ENCODE measurements at places on chromosomes 12 and 14.

DNA sequence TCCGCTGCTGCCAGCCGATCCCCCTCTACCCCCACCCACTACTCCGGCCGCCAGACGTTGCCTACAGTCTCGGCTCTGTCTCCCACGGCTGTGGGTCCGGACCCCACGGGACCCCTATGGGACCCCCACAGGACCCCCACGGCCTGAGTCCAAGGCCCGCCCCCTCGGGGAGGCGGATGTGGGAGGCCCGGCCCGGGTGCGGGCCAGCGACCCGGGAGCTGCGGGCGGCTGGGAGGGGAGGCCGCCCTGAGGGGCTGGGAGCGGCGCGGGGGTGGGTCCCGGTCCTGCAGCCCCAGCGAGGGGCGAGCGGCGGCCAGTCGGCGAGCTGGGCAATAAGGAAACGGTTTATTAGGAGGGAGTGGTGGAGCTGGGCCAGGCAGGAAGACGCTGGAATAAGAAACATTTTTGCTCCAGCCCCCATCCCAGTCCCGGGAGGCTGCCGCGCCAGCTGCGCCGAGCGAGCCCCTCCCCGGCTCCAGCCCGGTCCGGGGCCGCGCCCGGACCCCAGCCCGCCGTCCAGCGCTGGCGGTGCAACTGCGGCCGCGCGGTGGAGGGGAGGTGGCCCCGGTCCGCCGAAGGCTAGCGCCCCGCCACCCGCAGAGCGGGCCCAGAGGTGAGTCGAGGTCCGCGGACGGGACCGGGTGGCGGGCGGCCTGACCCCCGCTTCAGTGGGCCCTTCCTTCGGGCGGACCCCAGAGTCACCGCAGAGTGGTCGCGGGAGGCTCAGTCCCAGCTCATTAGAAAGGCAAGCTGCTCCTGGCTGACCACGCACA lies at the start of gene ACVRL1:
ACVRL1 (plus strand) TSS at position 422 of the 773 bp plus-strand sequence. CDS start 4,971 bp downstream, outside the sequence.
- no peak for DNase-seq

- DNase-seq, result no peak
Observed at GRCh38 chr12:44357494-44357893, 518.6 kb downstream of the NELL2 start.

DNA sequence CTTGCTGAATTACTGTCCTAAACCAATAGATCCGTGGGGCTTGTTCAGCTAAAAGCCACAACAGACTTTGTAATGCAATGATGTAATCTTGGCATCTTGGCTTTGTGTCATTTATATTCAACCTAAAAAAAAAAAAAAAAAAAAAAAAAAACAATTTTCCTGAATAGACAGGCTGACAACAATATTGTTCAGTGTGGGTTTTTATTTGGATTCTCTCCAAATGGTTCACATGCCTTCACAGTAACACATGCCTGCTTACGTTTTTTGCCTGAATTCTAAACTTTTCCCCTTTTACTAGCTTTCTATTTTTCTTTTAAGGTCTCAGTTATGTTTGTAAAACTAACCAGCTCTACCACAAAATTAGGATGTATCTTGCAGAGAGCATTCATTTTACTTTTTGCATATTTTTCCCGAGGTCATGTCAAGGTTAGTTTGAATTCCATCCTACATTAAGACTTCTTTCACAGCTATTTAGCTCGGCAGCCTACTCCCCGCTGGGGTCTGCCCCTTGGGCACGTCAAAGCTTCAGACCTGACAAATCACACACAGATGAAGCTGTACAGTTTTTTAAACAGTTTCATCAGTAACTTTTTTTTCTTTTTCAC lies 213.7 kb upstream of the NPAS3 start:
- peak; percentile 70 for DNase-seq

DNA sequence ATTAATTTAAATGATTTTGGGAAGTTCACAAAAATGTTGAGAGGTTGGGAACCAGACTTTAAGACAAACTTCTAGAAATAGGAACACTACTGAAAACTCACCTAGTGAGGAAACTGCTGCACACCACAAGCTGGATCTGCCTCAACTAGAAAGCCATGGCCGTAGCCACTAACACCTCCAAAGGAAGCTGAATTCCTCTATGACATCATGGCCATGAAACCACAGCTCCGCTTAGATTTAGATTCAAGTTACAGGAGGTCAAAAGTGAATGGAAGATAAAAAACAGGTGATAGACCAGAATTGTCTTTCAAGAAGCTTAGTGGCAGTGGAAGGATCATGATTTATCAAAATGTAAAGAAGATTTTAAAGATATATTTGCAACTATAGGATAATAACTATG lies 208.8 kb upstream of the ALG10 start:
- no peak for DNase-seq

GRCh38 chr14:91883753-91884152 lies 16.4 kb upstream of the TC2N start:
- DNase-seq, result no peak

- no peak for DNase-seq
Observed at GRCh38 chr12:100688451-100688864, 106.1 kb upstream of the ANO4 start.

DNA sequence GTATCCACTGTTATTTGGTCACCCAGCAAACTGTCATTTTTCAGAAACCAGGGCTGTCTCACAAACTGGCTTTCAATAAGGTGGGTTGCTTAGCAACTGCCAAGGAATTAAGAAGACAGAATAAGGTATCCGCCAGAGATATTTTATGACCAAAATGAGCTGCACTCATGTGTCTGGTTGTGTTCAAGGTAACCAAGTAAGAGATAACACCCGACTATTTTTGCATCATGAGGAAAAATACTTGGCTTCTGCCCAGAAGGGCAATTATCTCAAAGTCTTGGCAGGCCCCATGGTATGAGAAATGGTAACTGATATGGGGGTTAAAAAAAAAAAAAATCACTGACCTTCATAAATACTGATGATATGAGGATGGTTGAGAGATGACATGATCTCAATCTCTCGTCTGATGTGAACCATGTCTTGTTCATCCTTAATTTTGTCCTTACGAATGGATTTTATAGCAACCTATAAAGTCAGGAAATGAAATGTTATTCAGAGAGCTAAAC lies 32.6 kb downstream of the NUAK1 start:
- DNase-seq, result no peak

DNA sequence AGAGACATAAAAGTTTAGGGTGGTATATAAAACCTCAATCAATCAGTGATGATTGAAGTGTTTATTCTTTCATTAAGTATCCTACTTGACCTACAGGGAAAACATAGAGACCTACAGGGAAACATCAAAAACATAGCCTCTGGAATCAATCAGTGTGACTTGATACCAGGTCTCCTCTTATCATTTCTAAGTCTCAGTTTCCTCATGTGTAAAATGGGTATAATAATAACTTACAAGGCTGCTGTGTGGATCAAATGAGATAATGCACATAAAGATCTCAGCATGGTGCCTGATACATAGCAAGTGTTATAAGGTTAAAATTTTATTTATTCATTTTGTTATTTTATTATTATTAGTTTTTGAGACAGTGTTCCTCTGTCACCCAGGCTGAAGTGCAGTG lies 22.2 kb upstream of the GNPTAB start:
- no peak for DNase-seq

DNA sequence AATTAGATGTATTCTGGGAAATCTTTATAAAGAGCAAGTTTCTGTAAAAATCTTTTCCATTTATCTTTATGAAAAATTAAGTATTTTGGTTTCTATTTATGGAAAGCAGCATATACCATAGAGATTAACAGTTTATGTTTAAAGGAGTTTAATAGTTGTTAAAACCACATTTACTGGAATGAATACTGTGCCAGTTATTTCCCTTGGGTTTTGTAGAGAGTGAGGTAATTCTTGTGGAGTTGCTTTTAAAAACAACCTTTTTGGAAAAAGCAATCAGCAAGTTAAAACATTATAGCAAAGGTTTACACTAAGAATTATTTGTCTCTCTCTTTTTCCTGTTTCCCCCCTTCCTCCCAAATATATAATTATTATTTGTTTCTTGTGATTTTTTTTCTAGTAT lies 34.9 kb downstream of the AEBP2 start:
- no peak for DNase-seq

GRCh38 chr14:87883750-87884149 lies 109.2 kb downstream of the GALC start:
- DNase-seq, result no peak

GRCh38 chr14:67875175-67876006 lies 55.8 kb downstream of the RAD51B start:
- no peak for DNase-seq

DNA sequence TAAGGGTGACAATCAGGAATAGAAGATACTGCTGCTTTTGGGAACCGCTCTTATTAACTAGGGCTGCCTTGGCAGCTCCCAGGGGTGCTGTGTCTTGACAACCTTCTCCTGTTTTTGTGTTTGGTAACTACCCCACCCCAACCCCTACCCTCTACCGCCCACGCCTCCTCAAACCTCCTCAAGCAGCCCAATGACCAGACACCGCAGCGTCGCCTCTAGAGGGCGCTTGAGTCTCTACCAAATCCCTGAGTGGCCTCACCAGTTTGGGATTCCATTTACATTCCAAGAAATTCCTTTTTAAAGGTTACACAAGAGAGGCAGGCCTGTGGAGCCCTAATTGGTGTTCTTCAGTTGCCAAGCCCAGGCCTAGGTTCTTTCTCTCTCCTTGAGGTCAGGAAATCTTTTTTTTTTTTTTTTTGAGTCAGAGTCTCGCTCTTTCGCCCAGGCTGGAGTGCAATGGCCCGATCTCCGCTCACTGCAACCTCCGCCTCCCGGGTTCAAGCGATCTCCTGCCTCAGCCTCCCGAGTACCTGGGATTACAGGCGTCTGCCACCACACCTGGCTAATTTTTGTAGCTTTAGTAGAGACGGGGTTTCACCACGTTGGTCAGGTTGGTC lies 72.4 kb upstream of the USP44 start:
- DNase-seq, result peak; percentile 80

DNA sequence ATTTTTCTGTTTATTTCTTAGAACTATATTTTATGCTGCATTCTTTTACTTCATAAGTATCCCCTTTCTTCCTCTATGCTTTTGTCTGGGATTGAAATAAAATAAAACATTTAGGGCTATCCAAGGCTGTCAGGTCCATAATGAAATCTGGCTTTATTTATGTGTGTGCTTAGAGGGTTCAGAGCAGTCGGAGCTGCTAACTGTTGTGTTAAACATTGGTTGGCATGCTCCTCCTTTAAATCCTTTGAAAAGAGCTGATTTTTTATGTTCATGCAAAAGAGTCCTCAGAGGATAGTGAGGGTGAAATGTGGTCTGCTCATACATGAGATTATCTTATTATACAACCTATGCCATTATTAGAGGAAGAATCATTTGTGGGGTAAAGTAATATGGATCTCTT lies 322.3 kb upstream of the E2F7 start:
- no peak for DNase-seq

DNA sequence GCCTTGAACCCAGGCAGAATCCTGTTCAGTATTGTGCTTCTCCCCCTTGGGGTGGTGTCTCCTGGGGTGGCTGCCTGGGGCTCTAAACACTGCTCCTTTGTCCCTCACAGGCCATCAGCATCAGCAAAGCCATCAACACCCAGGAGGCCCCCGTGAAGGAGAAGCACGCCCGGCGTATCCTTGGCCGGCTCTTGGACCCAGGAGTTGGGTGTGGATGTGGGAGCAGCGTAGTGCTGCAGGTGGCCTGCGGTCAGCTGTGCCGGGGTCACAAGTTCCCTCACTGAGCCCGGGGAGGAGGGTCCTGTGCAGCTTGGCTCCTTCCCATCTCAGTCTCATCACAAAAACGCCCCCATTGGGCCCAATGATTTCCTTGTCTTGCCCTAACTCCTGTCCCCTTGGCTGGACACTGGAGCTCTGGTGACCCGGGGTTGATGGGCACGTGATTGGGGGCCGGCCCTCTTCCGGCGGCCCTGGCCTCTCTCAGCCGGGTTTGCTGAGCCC lies 12.7 kb downstream of the HIP1R start:
- DNase-seq, result no peak

DNA sequence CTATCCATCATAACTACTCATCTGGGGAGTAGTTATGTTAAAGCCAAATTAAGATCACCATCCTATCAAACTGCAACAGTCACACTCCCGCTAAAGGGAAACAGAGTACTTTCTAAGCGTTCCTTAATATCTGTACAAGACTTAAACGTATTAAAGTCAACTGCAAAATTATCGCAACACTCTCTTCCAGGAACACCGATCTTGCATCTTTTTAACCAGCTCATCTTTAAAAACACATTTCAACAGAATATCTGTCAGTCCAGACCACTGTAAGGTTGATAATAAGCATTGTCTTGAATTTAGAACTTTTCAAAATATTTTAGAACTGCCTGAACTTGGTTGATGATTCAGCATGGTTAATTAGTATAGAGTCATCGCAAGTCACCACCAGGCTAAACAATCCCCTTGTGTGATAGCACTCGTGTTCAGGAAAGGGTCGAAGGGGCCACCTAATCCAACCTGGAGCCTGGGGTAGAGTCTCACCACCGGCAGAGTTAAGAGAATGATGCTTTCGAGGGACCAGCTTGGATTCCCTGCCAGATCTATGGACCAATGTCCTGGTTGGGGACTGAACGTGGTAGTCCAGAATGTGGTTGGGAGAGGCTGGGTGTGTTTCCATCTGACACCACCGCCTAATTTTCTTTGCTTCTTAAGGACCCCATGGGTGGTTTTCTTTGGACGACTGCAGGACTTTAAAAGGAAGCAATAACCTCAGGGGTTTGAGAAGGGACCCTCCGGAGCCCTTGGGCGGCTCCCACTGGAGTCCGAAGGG lies 890 bp downstream of the SPTLC2 start:
- DNase-seq, result peak; percentile 30

DNA sequence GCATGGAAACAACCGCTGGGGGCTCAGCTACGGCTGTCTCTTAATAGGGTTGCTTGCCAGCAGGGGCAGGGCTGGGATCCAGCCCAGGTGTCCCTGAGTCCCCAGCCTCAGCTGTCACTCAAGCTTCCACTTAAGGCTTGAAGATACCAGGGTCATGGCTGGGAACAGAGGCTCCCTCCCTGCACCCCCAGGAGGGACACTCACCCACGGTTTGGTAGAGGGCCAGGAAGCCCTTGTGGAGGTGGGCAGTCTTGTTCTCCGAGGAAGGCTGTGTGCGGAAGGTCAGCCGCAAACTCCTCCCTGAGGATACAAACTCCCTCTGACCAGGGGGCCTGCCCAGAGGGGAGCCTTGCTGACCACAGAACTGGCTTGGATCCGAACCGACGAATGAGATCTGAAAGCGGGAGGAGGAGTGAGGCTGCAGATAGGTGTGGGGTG lies 7.3 kb downstream of the C1RL start:
- DNase-seq, result no peak

DNA sequence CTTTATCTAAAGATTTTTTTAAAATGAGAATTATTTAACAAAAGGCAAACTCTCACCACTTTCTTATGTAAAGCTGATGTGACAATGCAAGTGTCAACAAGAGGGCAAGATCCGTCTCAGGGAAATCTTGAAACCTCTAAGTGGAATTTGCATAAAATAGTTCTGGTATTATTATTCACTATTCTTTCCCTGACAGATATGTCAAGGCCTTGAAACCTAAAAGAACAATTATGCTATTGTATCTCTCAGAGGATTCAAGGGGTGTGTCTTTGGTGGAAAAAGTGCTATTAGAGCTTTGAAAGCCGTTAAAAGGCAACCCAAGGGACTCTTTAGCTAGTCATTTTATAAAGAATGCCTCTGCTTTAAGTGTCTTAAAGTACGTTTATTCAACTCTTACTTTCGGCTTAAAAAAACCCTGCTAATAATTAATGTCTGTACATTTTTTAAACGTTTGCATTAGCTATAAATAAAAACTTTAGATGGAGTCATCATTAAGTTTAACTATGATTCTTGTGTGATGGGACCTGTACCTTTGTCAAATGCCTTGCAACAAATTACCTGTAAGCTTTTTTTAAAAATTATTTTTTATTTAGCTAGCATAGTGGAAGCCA lies 585.5 kb downstream of the VRK1 start:
- no peak for DNase-seq

Measured in lung (tissue), 17 donors.